ENCODE measurements at places on chromosomes 4 and X. TPM values are rescaled to one million over a fixed set of nuclear protein-coding genes. Genes with fewer than 3 reads are reported as not detected.

DNA sequence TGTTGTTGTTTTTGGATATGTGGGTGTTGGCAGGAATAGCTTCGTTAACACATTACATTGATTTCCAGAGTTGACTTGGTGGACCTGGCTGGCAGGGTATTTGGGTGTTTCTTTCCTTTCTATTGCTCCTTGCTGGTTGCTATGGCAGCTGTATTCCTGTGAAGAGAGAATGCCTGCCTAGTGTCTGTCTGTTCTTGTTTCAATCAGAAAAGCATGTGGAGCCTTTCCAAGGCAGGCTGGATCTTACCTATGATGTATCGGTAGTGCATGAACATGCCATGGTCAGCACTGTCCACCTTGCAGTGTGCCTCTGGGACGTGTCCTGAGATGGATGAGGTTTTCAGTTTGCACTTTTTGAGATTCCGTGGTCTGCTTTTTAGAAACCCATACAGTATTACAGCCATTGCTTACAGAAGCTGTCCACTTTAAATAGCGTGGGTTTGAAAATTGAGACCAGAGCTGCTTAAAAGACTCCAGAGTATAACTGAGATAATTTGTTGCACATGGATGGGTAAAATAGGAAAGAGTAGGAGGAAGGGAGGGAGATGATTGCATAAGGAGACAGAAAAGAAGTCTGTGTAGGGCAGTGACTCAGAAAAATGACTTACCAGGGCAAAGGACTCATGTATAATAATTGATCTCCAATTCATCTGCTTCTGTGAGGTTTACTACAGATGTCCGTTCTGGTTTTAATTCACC is 20.0 kb upstream of the AADAT start:
- no peak for DNase-seq

- DNase-seq = peak; percentile 82
These were observed 18.4 kb upstream of the LDB2 start for GRCh38 chr4:16916719-16917337.

Gene DHX15
- total RNA-seq = 188 TPM

DNA sequence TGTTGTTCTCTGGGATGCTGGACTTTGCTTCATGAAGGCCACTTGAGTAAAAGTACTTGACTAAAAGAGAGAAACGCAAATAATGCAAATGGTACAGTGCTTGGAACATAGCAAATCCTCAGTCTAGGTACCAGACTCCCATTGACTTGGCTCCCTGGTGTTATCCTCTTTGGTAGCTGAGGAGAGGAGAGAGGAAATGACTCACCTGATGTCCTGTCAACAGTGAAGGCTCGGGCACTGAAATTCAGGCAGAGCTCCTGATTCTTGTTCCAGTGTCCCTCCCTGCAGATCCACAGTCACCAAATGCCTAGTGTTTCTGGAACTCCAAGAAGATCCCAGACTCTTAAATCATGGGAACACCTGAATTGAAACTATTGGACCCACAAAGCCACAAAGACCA is 22.5 kb upstream of the TCEAL4 start:
- DNase-seq = no peak

DNA sequence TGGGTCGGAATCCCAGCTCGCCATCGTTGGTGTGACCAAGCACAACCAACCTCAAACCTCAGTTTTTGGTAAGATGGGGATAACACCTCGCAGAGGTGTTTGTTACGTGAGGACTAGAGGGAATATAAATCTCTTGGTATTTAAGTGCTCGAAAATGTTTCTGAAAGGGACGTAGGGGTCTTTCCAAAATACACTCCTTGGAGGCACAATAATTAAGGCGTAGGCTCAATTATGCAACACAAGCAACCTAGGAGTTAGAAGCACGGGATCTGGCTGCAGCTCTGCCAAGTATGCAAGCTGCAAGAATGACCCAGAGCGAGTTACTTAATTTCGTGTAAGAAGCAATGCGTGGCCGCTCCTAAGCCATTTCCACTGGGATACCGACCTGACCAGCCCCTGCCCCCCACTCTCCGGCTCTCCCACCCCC is 552 bp downstream of the ADH5 start:
- DNase-seq = peak; percentile 48

- no peak for DNase-seq
These were observed 28.2 kb upstream of the TCEAL4 start for GRCh38 chrX:103556963-103557612.

DNA sequence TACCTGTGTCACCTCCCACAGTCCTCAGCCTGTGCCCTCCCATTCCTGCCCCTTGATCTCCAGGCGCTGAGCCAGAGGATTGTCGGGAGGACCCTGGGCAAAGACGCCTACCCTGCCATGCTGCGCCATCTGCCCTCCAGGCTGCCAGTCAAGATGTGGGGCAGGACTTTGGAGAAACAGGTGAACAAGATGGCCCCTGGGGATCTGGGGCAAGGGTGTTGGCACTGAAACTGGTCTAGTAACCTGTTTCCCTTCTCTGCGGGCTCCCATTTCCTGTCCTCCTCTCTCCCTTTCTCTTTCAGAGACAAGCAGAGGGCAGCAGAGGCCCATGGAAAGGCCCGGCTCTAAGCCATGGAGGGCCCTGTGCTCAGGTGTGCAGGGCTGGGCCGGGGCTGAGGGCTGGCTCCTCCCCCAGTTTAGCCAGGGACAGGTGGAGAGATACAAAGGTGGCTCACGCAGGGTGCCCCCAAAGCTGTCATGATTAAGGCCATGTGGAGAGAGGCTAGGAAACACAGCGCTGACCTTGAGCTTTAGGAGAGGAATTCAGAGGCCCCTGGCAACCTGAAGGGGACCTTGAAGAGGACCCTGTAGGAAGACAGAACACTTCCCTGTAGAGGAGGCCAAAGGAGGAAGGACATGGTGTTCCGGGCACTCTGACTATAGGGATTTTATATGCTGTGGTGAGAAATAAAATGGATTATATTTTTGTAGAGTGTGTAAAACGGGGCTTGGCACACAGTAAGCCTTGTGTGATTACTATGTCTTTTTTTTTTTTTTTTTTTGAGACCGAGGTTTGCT is at the start of gene GLOD5:
Gene GLOD5, plus strand, starts transcription at position 74 of the 798 bp plus-strand sequence. Its CDS starts 44 bp downstream, at position 118.
- DNase-seq = peak; percentile 60

- DNase-seq = no peak
These were observed 40.5 kb downstream of the GPM6B start for GRCh38 chrX:13776387-13776786.

Gene MFAP3L
- total RNA-seq = 32.0 TPM

GRCh38 chrX:65508851-65509250 is 25.7 kb downstream of the LAS1L start:
- DNase-seq = no peak

GRCh38 chrX:100975212-100975611 is 5.7 kb downstream of the ARL13A start:
- DNase-seq = no peak

- no peak for DNase-seq
These were observed 215.6 kb downstream of the GRIA3 start for GRCh38 chrX:123399709-123400108.

DNA sequence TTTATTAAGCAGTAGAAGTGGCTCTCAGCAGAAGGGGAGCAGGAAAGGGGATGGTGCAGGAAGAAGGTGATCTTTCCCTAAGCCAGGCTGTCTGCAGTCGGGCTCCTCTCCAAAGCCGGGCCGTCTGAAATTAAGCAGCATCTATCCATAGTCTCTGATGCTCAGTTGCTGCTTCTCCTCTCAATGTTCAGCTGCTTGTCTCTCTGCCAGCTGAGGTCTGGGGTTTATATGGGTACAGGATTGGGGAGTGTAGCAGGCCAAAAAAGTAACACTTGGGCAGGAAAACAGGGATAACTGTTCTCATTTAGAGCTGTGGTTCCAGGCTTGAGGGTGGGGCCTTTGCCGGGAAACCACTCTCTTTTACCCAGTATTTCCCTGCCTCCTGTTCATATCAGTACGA is 39.2 kb upstream of the CCKAR start:
- no peak for DNase-seq

DNA sequence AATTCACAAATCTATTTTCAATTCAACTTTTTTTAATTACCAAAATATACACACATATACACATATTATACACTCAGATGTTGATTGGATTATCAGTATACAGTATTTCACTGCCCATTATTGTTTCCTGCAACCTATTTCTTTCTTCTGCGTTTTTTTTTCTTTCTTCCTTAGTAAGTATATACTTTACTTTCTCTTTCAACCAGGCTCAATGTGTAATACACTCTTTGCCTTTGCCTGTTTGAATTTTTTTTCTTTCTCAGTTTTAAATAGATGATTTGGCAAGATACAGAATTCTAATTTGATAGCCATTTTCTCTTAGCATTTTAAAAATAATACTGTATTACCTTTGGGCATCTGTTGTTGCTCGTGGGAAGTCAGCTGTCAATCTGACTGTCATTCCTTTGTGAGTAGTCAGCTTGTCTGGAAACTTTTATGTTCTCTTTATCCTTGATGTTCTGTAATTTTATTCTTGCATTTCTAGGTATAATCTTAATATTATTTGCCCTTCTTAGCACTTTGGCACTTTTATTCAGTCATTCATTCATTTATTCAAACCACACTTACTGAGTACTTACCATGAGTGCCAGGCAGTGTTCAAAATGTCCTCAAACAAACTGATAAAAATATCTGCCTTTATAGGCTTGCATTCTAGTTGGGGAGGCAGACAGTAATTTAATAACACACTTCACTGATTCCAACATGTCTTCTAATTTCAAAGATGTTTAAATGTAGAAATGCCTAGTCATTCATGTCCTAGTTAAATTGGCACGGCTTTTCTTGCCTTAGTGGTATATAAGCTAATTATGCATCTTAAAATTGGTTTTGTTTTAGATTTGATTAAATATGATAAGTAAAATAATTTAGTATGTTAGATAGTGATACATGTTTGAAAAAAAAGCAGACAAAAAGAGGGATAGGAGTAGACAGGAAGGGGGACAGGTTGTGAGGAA is 3.7 kb downstream of the USP38 start:
- no peak for DNase-seq

Gene XK
- 0.26 TPM for total RNA-seq

DNA sequence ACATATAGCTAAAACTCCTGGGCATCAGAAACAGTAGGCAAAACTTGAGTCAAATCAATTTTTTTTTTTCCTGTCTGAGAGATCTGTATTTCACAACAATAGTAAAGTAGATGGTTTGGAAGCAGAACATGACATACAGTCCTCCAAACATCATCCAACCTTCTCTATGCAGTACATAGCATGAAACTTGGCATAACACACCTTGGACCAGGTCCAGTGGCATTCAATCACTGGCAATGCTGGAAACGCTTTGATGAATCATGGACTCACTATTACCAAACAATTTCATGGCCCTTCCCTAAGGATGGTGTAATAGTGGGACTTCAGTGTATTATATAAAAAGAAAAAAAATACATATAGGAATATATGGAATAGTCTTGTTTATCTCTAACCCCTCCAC is 154.6 kb downstream of the FMR1NB start:
- no peak for DNase-seq

DNA sequence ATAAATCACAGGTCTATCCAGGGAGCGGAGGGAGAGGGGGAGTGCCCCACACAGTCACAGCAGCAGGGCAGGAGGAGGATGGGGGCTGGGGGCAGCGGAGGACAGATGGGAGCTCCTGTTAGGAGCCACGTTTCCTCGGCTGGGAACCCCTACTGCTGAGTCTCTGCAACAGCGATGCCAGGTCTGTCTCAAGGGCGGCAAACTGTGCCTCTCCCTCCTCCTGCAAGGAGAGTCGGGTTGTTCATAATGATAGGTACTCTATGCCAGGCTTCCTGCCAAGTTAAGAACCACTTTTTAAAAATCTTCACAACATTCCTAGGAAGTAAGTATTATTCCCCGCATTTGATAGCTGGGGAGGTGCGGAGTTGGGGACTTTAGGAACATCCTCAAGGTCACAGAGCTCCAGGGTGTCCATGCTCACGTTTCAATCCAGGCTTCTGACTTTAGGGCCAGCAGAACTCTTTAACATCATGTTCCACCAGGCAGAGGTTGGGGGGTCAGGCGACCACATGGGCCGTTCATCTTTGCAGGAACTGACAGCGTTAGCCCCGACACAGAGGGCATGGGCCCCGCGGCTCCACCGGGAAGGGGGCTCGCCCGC is 98.3 kb upstream of the MAML3 start:
- DNase-seq = no peak

- no peak for DNase-seq
These were observed 361.3 kb downstream of the OPHN1 start for GRCh38 chrX:68072041-68072440.

DNA sequence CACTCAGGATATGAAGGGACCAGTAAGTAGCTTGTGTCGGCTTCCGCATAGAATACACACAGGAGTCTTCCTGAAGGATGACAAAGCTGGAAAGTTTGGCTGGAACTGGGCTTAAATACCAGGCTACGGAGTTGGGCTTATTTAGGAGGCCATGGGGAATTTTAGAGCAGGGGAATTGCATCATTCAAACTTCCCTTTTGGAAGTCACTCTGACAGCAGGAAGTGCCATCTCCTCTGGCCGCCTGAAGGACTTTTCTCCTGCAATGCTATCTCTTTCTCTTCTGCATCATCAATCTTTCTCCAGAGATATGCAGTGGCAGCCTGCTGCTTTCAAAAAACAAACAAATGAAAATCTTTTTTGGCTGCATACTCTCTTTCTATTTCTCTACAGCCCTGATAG is 48.4 kb upstream of the PAK3 start:
- DNase-seq = no peak

DNA sequence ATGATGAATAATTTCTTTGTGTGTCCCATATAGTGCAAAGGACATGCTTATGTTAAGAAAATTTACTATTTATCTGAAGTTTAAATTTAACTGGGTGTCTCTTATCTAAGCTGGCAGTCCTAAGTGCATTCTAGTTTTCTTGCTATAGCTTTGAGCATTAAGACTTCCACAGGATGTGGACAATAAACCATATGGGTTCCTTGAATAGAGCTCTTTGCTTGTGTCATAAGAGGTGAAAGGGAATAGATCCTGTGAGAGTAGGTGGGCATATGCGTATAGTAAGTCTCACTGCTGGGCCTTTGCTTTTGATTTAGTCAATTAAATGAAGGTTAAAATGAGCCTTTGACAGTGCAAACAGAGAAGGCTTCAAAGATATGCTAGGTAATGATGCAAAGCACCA is 223.4 kb upstream of the GYPA start:
- no peak for DNase-seq

Gene P2RY10
- total RNA-seq = not detected

DNA sequence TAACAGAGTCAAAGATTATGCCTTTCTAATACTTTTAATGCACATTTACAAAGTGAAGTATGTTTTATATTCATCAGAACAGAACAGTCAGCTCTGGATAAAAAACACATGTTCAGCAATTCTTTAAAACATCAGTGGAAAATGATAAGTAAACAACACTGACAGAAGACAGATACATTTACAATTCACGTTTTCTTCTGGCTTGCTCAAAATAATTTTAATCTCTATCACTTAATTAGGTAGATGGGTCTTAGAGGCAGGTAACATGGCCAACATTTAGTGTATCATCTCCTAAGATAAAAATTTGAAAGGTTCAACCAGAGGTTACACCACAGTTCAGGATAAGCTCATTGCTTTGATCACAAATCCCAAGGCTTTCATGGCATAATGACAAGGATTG is 156.8 kb upstream of the MAB21L2 start:
- no peak for DNase-seq

Measured in SK-MEL-5 (cell line).